ENCODE measurements at places on chromosomes 7 and 10.

- no peak for DNase-seq
Measured at GRCh38 chr7:108989319-108989718, 419.6 kb downstream of the DNAJB9 start.

DNA sequence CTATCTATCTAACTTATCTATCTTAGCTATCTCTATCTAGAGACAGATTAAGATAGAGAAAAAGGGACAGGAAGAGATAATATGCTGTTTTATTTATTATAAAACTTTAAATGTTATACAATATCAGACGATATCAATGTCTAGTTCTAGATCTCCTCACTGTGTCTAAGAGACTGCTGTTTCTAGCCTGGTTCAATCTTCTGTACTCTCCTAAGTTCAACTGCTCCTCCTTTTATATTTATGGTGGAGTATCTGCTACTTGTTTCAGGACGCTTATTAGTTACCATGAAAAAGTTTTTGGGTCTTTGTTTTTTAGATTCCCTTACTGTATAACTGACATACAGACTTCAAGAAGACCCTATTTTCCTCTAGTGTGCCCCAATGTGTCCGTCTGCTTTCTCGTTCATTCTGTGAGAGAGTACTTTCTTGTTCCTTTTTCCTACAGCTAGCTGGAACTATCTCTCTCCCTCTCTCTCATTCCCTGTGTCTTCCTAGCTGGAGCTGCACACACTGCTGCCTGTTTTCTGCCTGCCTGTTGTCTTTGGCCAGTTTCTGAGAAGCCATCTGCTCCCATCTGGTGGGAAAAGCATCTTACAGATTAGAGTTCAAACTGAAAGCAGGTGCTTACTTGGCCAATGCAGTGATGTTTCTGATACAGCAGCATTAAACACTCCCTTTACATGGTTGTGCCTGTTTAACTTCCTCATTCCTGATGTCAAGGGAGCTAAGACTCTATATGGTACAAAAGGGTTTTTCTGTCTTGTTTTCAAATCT is 49.4 kb upstream of the ARL4A start:
- DNase-seq = peak; percentile 44

DNA sequence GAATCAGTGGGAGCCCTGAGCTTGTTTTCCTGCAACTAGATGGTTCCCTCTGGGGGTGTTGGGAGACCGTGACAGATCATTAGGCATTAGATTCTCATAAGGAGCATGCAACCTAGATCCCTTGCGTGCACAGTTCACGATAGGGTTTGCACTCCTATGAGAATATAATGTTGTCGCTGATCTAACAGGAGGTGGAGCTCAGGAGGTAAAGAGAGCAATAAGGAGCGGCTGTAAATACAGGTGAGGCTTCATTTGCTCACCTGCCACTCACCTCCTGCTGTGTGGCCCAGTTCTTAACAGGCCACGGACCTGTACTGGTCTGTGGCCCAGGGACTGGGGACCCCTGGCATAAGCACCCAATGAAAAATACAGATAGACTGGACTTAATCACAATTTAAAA is 10.7 kb downstream of the SLC26A3 start:
- no peak for DNase-seq

DNA sequence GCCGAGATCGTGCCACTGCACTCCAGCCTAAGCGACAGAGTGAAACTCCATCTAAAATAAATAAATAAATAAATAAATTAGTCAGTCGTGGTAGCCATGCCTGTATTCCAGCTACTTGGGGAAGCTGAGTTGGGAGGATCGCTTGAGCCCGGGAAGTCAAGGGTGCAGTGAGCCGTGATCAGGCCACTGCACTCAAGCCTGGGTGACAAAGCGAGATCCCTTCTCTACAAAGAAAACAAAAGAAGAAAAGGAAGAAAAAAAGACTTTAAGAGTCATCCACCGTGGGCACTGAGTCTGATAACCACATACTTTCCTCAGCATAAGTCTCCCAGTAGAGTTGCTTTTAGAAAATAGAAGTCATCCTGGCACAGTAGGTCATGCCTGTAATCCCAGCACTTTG is 2.6 kb downstream of the TMEM254 start:
- no peak for DNase-seq

DNA sequence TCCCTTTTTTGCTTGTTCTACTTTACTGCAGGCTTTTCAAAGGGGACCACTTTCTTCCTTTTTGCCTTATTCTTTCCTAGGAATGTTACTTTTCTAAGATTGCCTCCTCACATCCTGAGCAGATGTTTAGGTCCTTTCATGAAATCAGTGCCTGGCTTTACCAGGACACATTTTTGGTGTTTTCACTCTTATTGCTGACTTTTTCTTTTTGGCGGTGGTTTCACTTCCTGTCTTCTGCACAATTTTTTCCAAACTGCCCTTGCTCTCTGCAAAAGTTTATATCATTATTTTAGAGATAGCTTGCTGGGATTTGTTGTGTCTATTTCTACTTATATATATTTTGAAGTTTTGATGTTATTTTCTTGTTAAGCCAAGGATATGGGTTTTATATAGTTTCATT is 332.2 kb upstream of the MTPN start:
- DNase-seq = no peak

All from NCI-H1105 treated with DMSO at 0.1 percent for 48 hours (cell line).